B cell (primary cell): ENCODE measurements at places on chromosomes 1 and 21. TPM values are rescaled to one million over a fixed set of nuclear protein-coding genes. Genes with fewer than 3 reads are reported as not detected.

Gene SERTAD4
- polyA plus RNA-seq: not detected in 2 replicates

Gene ZBTB40
- polyA plus RNA-seq: 25.9 and 30.9 TPM in 2 replicates

Gene BEND5
- 19.7 and 28.6 TPM in 2 replicates for polyA plus RNA-seq

Gene GNPAT
- 19.5 and 23.1 TPM in 2 replicates for polyA plus RNA-seq

Gene HES3
- not detected in 2 replicates for polyA plus RNA-seq

DNA sequence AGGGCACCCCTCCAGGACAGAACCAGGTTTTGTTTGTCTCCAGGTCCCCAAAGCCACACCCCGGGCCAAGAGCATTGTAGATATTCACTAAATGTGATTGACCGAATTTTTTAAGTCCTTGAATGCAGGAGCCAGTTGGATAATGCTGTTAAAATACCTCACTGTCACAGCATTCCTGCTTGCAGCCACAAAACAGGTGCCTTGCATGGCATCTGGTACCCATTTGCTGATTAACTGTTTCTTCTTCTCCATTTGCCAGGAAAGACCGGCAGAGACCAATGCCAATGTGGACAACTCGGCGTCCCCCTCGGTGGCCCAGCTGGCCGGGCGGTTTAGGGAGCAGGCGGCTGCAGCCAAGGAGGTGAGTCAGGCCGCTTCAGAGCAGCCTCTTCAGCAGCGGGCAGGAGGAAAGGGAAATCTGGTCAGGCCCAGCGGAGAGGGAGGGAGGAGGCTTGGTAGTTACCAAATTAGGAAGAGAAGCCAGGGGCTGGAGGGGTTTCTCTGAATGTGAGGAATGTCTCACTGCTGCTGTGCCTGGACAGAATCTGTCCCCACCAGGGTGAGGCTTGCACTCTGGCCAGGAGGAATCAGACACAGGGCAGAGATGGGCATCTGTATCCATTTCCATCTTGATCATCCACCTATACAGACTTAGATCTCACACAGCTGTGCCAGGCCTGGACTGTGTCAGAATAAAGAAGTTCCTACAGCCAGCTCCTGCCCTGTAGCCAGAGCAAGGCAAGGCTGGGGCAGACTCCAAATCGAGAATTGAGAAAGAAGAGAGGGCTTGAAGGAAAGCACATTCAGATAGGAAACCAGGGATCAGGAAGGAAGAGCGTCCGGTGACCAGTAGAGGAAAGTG lies 37.9 kb upstream of the MPZL1 start:
- H3K36me3 ChIP-seq: peaks cover 33% of the 10 kb centered on the region
- H3K4me3 ChIP-seq: no peak overlapping the region
- DNase-seq: no peak
- H3K4me1 ChIP-seq: peaks cover 27% of the 10 kb centered on the region

GRCh38 chr1:182616130-182617013 lies 12.2 kb upstream of the RGS16 start:
- peak; percentile 83 for DNase-seq
- peaks cover 3% of the 10 kb centered on the region for H3K27me3 ChIP-seq
- H3K27ac ChIP-seq: no peak overlapping the region
- H3K4me1 ChIP-seq: peaks cover 25% of the 10 kb centered on the region
- peak overlapping the region; percentile 66 for H3K4me3 ChIP-seq

GRCh38 chr1:21539933-21540332 lies 30.7 kb downstream of the ALPL start:
- no peak for DNase-seq
- no peak overlapping the region for H3K27ac ChIP-seq
- H3K27me3 ChIP-seq: peaks cover 8% of the 10 kb centered on the region
- no peaks in the 10 kb centered on the region for H3K4me1 ChIP-seq
- no peaks in the 10 kb centered on the region for H3K36me3 ChIP-seq

DNA sequence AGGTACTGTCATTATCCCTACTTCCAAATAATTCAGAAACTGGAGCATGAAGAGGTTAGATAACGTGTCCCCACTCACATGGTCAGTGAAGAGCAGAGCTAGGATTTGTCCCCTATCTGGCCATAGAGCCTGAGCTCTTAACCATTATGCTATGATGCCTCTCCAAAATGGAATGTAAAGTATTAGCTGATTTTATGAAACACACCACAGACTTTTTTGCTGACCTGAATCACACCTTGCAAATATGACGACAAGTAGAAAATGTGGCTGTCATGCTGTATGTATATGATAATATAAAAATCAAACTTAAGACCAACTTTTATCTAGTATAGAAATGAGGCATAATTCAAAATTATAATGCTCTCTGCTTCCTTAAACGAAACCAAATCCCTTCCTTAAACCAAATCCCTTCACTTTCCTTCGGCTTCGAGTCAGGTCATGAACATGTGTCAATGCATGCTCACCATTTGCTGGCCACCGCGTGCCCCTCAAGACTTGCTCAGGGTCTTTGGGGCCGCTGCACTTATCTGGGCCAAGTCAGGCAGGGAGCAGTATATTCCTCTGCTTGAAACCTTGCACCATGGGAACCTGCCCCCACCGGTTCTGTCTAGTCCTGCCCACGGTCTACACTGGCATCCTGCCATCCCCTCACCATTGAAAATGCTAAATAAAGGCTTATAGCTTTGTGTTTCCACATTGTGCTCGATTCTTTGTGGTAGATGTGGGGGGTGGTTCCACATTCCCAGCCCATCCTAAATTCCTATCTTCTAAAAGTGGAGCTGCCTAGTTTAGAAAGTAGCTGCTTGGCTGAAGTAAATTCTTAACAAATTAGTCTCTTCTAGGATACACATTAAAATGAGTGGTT lies 1.6 kb upstream of the TMCC2 start:
- H3K4me3 ChIP-seq: no peak overlapping the region
- no peaks in the 10 kb centered on the region for H3K36me3 ChIP-seq
- DNase-seq: no peak
- H3K27me3 ChIP-seq: no peaks in the 10 kb centered on the region

DNA sequence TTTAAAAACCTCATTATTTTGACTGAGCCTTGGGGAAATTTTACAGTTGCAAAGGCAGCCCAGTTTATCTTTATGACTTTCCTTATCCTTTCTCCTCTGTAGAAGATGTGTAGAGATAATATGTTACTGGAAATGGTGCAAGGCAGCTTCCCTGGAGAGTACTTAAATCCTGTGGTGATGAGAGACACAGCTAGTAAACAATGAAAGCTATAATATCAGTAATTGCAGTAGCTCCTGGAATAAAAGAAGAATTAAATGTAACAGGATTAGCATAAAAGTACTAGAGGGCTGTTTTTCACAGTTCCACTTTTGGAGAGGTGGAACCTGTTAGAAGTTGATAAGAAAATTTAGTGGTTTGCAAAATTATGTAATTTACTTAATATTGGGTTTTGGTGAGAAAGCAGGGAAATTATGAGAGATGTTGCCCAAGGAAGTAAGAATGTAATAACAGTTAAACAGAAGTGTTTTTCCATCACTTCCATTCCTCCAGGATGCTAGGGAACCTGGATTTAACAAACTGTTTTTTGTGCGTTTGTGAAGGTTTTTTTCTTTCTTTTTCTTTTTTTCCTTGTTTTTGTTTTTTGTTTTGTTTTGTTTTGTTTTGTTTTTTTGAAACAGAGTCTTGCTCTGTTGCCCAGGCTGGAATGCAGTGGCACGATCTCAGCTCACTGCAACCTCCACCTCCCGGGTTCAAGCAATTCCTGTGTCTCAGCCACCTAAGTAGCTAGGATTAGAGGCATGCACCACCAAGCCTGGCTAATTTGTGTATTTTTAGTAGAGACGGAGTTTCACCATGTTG lies 15.7 kb upstream of the EDEM3 start:
- H3K36me3 ChIP-seq: no peaks in the 10 kb centered on the region
- no peaks in the 10 kb centered on the region for H3K4me1 ChIP-seq
- no peak for DNase-seq
- no peak overlapping the region for H3K27ac ChIP-seq
- H3K4me3 ChIP-seq: no peak overlapping the region

DNA sequence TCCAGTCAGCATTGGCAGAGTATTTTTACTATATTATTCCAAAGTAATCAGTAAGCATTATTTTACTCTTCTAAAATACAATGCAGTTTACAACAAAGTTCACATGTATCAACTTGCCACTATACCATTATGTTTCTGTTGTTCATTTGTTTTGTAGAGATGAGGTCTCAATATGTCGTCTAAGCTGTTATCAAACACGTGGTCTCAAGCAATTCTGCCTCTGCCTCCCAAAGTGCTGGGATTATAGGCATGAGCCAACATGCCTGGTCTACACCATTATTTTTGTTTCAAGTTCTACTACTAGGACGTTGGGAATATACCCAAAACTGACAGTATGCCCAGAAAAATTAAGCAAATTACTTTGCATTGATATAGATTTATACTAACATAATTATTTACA lies 19.8 kb downstream of the FAF1 start:
- no peak overlapping the region for H3K27ac ChIP-seq
- DNase-seq: no peak
- H3K27me3 ChIP-seq: no peaks in the 10 kb centered on the region
- peaks cover 11% of the 10 kb centered on the region for H3K4me1 ChIP-seq
- peaks cover 8% of the 10 kb centered on the region for H3K36me3 ChIP-seq

DNA sequence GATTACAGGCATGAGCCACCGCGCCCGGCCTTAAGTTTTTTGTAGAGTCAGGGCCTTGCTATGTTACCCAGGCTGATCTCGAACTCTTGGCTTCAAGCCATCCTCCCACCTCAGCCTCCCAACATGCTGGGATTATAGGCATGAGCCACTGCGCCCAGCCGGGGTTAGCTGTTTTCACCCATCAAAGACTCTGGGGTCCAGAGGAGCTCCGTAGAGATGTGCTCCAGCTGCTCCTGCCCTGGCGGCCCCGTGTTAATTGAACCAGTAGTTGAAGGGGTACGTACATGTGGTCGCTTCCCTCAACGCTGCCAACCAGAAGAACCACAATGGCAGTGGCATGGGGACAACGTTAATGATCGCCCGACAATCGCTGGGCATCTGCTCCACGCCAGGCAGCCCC lies 72.0 kb downstream of the NPHP4 start:
- DNase-seq: no peak
- no peaks in the 10 kb centered on the region for H3K4me1 ChIP-seq
- H3K27ac ChIP-seq: no peak overlapping the region
- no peak overlapping the region for H3K4me3 ChIP-seq
- no peaks in the 10 kb centered on the region for H3K36me3 ChIP-seq
- H3K27me3 ChIP-seq: no peaks in the 10 kb centered on the region

DNA sequence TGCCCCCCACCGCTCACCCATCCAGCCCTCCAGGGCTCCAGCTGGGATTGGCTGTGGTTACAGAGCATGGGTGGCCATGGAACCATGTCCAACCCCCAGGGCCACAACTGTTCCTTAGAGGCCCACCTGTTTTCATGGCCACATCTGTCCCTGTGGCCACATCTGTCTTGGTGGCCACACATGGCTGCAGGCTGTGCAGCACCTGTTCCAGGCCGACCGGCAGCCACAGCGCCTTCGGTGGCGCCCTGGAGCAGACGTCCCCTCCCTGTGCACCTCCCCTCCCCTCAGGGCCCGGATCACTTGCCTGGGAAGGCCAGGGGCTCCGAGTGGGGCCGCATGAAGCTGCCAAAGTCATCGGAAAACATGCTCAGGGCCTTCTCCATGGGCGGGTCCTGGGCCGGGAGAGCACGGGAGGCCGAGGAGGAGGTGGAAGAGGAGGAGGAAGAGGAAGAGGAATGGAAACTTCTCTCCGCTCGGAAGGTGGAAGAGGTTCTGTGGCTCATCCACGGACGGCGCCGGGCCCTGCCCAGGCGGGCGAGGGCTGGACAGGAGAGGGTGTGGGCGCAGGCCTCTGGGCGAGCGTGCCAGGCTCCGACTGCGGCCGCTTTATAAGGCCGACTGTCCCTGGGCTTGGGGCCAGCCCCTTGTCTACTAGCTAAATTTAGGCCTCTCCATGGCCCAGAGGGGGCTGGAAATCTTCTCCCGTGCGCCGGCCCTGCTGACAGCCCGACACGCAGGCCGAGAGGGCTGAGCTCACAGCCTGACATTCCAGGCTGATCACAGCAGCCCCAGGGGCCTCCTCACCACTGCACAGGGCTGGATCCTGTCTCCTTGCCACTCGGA lies at the start of gene HSPB7:
HSPB7 (minus strand) TSS at position 583 of the 843 bp plus-strand sequence; CDS start at position 503, 80 bp downstream.
- H3K27ac ChIP-seq: no peak within 1 kb of the TSS
- H3K36me3 ChIP-seq: no peaks in the 10 kb centered on the region
- H3K4me3 ChIP-seq: no peak within 1 kb of the TSS
- H3K4me1 ChIP-seq: peaks cover 26% of the 10 kb centered on the region
- H3K27me3 ChIP-seq: no peaks in the 10 kb centered on the region
- DNase-seq: no peak
